Activated T-helper 1 cell treated with anti-CD3 and anti-CD28 coated beads, Interleukin-12 subunit alpha, Interleukin-12 subunit beta, Interleukin-2, Interleukin-4 antibody, amounts not matched to agents 30 ng/mL and 10 ng/mL and 1 ng/mL, durations not matched to agents 14 hours and 24 hours and 36 hours (primary cell): ENCODE measurements at places on chromosomes 4 and X. TPM values are rescaled to one million over a fixed set of nuclear protein-coding genes. Genes with fewer than 3 reads are reported as not detected.

LIMCH1 gene
- not detected in 2 replicates for total RNA-seq

DNA sequence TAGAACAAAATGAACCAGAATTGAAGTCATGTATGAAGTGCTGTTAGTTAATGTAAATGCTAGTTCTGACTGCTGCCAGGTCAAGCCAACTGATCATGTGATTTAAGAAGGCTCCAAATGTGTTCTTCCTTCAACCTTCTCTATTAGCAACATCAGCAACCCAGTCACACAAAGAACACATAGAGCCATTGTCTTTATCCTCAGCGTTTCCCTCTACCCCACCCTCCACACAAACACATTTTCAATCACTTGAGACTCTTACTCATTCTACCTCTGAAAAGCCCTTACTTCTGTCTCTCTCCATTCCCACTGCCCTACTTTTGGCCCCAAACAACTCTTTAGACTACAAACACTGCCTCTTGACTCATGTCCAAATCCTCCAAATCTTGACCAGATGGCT is 89.7 kb upstream of the KDR start:
- H3K4me3 ChIP-seq = no peak overlapping the region
- no peak for DNase-seq
- no peak overlapping the region for H3K27ac ChIP-seq
- no peaks in the 10 kb centered on the region for H3K27me3 ChIP-seq
- H3K4me1 ChIP-seq = no peaks in the 10 kb centered on the region

FANCB gene
- 17.0 and 18.8 TPM in 2 replicates for total RNA-seq

DNA sequence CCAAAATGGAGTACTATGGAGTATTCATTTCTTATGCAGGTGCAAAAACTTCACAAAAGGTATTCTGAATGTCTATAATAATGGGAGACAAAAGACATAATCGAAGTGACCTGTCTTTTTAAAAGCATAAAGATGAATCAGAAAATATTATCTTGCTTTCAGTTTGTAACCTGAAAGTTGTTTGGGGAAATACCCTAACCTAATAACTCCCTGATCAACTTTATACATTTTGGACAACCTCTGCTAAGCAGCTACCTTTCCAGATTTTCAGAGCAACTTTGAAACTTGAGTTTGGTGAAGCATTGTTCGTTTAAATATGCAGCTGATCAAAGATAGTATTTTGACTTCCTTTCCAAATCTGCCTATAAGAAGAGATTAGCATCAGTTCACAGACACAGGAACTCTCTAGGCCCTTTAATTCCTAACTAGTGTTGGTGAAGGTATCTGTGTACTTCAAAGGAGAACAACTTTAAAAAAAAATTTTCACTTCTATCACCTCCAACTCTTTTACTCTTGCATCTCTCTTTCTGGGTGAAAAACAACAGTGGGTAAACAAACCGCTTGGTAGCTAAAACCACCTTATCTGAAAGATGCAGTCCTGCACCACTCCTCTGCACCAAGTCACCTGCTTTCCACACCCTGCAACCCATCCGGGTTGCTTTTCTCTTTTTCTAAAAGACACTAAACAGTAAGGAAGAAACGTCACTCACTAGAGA is 26.5 kb downstream of the CD40LG start:
- no peaks in the 10 kb centered on the region for H3K27me3 ChIP-seq
- H3K4me3 ChIP-seq = peak overlapping the region; percentile 64
- no peak for DNase-seq
- peaks cover 70% of the 10 kb centered on the region for H3K4me1 ChIP-seq
- H3K27ac ChIP-seq = peak overlapping the region; percentile 97

DNA sequence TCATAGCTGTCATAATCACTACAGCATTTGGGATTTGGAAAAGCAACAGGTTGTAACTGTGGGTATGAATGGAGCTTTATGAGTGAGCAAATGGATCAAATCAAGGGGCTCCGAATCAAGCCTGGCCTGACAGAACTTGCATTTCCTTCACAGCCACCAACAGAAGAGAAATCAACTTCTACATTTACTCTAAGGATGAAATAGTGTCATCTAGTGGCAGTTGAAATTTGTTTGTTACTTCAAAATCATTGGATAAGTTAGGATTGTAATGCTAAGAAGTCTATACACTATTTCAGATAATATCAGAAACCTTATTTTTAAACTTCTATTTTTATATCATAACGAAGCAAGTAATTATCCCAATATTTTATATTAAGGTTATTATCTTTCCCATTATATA is 10.7 kb upstream of the WDR17 start:
- no peak overlapping the region for H3K27ac ChIP-seq
- H3K27me3 ChIP-seq = peaks cover 2% of the 10 kb centered on the region
- no peaks in the 10 kb centered on the region for H3K36me3 ChIP-seq
- peaks cover 6% of the 10 kb centered on the region for H3K4me1 ChIP-seq
- H3K4me3 ChIP-seq = no peak overlapping the region
- no peak for DNase-seq

GRCh38 chr4:186016796-186017195 is 52.2 kb upstream of the TLR3 start:
- H3K4me3 ChIP-seq = no peak overlapping the region
- peaks cover 4% of the 10 kb centered on the region for H3K27me3 ChIP-seq
- H3K27ac ChIP-seq = no peak overlapping the region
- H3K4me1 ChIP-seq = no peaks in the 10 kb centered on the region
